ENCODE measurements at places on chromosomes 6 and 20.
A peak's percentile ranks its signal among the peaks of the same experiment; 100 is the strongest.

- peak; percentile 49 for DNase-seq
Observed at GRCh38 chr6:167937948-167938911, 59.2 kb upstream of the KIF25 start.

- no peak for DNase-seq
Observed at GRCh38 chr6:158772851-158773371, 46.3 kb downstream of the EZR start.

- DNase-seq: peak; percentile 33
Observed at GRCh38 chr20:10020937-10021336, 13.8 kb upstream of the ANKEF1 start.

GRCh38 chr6:142361779-142362750, 60.3 kb downstream of the ADGRG6 start:
- DNase-seq: no peak

DNA sequence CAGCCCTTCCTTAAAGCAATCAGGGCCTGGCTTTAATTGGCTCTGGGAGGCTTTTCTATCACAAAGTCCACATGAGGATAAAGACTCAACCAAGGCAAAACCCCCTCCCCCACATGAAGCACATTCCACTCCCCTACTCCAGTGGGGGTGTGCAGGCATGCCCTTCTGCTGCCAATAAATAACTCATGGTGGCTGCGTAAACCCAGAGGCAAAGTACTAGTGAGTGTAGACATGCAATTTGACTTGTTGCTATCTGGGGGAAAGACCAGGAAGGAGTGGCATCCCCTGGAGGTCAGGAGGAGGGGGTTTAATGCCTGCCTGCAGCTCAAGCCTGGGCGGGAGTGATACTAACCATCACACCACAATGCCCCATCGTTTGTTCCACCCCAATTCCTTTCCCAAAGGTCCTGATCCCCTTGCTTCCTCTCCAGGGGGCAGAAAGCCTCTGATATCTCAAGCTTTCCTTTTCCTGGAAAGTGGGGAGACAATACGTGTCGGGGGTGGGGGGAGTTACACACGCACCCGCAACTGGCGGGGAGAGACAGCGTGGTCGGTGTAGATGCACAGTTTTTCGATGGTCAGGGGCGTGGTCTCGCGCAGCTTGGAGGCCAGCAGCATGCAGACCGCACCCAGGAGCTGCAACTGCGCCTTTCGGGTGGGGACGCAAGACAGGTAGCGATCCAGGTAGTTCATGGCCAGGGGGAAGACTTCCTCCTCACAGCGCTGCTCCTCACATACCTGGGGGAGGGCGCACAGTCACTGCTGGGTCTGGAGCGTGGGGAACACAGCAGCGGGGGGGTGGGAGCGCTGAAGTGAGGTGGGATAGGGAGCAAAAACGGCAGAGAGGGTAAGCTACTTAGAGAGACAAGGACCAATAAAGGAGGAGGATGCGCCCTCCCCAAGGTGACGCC, 1.5 kb downstream of the CCND3 start:
- DNase-seq: no peak

DNA sequence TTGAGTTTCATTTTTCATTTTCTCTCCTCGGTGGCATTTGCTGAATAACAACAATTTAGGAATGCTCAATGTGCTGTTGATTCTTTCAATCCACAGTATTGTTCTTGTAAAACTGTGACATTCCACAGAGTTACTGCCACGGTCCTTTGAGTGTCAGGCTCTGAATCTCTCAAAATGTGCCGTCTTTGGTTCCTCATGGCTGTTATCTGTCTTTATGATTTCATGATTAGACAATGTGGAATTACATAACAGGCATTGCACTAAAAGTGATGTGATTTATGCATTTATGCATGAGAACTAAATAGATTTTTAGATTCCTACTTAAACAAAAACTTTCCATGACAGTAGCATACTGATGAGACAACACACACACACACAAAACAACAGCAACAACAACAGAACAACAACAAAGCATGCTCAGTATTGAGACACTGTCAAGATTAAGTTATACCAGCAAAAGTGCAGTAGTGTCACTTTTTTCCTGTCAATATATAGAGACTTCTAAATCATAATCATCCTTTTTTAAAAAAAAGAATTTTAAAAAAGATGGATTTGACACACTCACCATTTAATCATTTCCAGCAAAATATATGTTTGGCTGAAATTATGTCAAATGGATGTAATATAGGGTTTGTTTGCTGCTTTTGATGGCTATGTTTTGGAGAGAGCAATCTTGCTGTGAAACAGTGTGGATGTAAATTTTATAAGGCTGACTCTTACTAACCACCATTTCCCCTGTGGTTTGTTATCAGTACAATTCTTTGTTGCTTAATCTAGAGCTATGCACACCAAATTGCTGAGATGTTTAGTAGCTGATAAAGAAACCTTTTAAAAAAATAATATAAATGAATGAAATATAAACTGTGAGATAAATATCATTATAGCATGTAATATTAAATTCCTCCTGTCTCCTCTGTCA, 88.1 kb downstream of the SNAP25 start:
- DNase-seq: no peak

GRCh38 chr6:88922775-88923548, 40.5 kb downstream of the RNGTT start:
- peak; percentile 67 for DNase-seq

DNA sequence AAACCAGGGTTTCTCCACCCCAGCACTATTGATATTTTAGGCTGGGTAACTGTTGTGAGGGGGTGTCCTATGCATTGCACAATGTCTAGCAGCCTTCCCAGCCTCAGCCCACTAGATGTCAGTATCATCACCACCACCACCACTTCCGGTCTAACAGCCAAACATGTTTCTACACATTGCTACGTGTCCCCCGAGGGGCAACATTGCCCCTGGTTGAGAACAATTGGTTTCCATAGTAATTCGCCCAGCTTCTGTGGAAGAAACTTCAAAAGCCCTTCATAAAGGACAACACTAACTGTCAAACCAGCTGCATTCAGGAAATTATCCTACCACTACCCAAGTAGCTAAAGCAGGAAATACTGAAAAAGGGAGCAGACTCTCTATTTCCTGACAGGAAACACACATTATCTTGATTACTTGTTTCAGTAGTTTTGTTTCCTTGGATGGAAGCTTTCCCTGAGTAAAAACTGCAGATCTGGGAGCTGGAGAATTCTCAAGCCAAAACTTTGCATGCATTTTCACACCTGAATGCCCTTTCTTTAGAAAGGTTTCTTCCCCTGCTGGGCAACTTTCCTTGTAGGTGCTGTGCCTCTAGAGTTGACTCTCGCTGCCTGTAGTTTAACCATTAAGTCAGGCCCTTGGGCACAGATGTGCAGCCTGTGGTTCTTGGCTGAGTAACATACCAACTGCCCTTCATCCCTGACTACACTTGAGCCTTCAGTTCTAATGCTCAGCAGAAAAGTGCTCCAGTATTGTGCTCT, 23.6 kb downstream of the PKHD1 start:
- peak; percentile 46 for DNase-seq

- peak; percentile 47 for DNase-seq
Observed at GRCh38 chr6:12962987-12963386, 246.4 kb downstream of the PHACTR1 start.

GRCh38 chr20:61802721-61803311, 262.9 kb downstream of the TAF4 start:
- no peak for DNase-seq

- DNase-seq: no peak
Observed at GRCh38 chr6:72290620-72291019, 331.2 kb upstream of the KCNQ5 start.
